ENCODE measurements at places on chromosomes 7 and 10.

GRCh38 chr10:48224979-48225560, 49.4 kb downstream of the FRMPD2 start:
- no peak for DNase-seq

GRCh38 chr10:120042705-120043104, 150.2 kb downstream of the SEC23IP start:
- DNase-seq, result no peak

- no peak for DNase-seq
These were observed 26.3 kb upstream of the COMTD1 start for GRCh38 chr10:75261813-75262705.

DNA sequence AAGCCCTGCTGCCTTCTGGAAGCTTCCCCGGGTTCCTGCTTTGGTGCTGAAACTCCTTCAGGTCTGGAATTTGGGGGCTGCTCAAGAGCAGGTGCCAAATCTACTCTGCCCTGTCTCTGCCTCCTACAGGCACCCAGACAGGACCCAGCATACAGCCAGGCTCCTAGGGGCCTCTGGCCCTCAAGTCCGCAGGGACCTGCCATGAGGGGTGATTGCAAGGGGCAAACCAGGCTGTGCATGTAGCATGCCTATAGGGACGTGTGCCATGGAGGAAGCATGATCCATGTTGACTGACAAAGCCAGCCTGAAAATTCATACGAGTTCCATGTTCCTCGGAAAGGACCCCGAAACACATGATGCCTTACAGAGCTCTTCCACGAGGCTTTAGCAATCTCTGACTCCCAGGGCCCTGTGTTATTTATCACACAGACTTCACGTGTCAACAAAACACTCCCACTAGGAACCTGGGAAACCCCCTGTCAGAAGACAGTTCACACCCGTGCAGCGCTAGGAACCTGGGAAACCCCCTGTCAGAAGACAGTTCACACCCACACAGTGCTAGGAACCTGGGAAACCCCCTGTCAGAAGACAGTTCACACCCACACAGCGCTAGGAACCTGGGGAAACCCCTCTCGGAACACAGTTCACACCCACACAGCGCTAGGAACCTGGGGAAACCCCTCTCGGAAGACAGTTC, 75.3 kb upstream of the DNAAF5 start:
- no peak for DNase-seq

DNA sequence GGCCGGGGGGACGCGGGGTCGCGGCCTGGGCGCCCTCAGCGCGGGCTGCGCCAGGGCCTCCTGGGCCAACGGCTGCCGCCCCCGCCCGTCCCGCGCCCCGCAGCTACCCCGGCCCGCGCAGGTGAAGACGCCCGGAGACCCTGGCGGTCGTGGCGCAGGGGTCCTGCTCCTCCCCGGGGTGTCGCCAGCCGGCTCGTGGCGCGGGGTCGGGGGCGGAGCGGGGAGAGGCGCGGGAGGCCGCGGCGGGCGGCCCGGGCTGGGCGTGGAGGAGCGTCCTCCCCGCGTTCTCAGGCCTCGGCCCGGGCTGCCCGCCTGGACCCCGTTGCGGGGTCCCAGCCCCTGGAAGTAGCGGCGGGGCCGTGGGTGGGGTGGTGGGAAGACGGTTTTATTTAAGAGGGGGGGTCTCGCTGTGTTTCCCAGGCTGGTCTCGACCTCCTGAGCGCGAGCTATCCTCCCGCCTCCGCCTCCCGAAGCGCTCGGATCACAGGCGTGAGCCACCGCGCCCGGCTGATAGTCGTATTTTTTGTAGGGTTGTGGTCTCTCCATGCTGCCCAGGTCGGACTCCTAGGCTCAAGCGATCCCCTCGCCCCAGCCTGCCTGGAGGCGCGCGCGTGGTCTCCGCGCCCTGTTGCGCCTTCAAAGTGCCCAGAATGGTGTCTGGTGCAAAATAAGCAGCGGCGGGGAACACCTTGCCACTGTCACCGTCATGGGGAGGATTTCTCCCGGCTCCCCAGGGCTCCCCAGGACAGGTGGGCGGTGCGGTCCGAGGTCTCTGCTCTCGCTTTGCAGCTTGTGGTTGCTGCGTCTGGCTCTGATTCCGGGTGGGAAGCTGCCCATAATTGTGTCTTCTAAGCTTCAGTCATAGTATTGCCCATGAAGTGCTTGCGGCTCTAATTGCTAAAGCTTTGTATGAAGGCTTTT, 15.3 kb upstream of the SUN1 start:
- DNase-seq, result peak; percentile 47

- no peak for DNase-seq
These were observed 12.6 kb downstream of the UCMA start for GRCh38 chr10:13221572-13221971.

DNA sequence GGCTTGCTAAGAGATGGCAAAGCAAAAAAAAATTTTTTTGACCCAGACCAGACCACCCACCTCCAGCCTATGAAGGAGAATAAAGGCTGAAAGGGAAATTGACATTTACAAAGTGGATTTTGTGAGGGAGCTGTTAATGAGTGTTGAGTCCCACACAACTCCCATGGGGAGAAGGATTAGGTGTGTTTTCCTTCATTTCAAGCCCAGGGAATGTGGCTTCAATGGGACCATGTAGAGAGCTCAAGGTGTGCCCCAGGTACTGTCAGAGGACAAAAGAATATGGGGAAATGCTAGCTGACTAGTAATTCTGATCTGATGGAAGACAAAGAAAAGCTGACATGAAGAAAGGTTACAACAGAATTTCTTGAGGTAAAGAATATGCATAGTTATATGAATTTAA, 48.8 kb upstream of the COL1A2 start:
- DNase-seq, result no peak

GRCh38 chr7:1454542-1454941, 4.7 kb downstream of the MICALL2 start:
- no peak for DNase-seq

GRCh38 chr10:130243015-130243414, 106.8 kb downstream of the GLRX3 start:
- no peak for DNase-seq

GRCh38 chr7:111282626-111283025, 191.7 kb downstream of the LRRN3 start:
- DNase-seq, result no peak

- DNase-seq, result no peak
These were observed 12.1 kb upstream of the NPVF start for GRCh38 chr7:25240340-25240739.

- no peak for DNase-seq
These were observed 110.8 kb upstream of the GALNT17 start for GRCh38 chr7:71021131-71021530.

GRCh38 chr7:151405588-151405987, 4.2 kb downstream of the WDR86 start:
- no peak for DNase-seq

DNA sequence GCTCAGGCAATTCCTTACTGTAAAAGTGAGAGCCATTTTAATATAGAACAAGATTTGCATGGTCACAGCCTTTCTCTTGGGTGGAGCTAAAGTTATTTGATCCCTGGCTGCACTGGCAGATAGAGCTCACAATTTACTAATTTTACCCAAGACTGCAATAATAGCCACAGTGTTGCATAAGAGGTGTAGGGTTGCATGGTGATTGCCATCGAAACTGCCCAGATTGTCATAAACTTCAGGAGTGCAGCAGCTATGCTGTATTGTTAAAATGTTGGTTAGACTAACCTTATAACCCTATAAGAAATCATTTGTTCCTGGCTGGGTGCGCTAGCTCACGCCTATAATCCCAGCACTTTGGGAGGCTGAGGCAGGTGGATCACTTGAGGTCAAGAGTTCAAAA, 50.0 kb downstream of the VCL start:
- no peak for DNase-seq

DNA sequence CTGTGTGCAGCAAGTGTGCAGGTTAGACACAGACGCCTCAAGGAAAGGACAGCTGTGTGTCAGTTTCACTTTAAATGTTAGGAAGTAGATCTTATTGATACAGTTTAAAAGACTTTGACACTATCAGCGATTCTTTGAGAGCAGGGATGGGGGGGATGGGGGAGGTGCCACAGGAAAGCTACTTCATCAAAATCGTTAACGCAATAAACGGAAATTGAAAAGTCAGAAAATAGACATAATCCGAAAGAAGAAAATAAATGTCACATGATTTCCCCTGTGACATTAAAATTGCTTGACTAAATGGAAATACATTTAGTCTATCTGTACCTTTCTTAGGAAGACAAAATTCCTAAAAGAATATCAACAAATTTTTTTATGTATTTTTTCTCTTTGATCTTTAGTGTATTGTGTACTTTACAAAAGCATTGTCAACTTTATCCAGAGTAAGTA, 476 bp upstream of the ZNF33B start:
- DNase-seq, result no peak

DNA sequence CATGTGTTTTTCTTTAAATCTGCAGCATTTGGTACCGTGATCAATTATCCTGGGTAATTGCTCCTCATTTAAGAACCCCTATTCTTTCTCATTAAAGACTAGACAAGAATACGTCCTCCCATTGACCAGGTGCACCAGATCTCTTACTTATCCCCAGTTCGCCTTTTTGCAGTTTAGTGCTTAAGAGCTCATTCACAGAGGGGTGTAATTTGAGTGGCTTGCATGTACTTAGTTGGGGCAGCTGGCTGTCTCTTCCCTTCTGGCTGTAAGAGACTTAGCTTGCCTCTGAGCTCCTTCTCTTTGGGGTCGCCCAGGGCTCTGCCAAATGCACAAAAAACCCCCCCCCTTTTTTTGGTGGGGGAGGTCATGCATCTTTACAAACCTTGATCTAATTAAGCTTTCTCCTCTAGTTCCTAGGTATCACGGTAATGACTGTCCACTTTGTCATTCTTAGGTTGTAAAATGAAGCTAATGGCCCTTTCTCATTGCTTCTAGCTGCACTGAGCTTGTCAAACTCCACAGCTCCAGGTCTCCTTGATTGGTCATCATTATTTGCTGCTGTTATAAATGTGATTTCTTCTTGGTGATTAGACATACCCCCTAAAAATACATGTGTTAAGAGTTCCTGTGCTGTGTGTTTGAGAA, 26.3 kb downstream of the GAD2 start:
- DNase-seq, result no peak

DNA sequence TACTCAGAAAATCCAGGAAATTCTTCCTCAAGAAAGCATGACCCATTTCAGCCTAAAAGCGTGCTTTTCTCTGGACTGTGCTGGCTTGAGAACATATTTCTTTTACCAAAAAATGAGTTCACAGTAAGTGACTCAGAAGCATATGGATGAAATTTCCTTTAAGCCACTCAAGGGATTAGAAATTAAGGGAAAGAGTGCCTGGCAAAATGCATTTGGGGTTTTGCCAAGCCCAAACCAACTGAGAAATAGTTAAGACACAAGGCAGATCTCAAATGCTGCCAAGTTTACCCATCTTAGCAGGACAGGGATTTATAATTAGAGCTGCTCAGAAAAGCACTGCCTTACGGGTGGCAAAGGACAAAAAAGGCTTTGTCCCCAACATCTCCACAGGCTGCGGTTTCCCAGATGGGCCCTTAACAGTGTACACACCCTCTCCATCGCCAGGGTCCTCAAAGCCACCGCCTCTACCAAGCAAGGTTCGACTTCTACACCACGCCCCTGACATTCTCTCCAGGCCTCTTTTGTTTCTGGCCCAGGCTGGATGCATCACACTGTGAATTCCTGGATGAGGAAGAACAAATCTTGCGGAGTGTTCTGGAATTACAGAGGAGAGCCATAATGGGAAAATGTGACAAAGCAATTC, 30.1 kb upstream of the CDHR3 start:
- DNase-seq, result no peak

DNA sequence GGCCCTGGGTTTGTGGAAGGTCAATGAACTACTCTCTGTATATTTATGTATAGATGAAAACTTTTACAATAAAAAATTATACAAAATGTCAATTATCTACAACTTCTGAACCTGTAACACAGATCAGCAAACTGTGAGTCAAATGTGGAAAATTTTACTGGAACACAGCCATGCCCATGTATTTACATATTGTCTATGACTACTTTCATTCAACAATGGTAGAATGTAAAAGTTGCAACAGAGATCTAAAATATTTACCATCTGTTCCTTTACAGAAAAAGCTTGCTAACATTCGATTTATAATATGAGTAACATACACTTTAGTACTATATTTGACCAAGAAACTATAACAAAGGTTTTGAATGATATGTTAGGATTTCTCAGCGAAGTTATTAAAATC, 481.6 kb downstream of the PARD3 start:
- DNase-seq, result no peak

DNA sequence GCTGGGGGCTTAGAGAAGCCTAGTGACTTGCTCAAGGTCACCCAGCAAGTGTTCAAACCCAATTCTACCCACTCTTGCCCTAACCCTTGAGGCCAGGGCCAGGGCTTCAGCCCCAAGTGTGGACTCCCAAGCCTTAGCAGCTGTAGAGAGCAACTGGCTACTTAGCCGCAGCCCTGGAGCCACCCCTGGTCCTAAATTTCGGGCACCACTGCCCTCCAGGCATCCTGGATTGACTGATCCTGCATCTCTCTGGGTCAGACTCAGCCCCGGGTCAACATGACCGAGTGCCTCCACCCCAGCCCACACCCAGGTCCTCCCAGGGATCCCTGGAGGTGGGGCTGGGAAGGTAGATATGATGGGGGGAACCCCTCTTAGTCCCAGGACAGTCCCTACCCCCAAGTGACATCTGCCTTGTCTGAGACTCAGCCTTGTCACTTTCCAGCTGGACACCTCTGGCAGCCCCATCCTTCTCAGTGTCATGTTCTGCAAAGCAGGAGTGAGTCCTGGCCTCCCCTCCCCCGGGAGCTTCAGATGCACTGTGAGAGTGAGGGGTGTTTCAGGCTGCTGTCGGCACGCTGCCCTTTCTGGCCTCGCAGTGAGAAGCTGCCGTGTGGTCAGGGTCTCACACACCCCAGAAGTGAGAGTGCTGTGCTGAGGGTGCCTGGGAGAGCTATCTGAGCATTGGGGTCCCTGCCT, 89.8 kb downstream of the ZMIZ1 start:
- no peak for DNase-seq

- DNase-seq, result no peak
These were observed 476.1 kb downstream of the IPMK start for GRCh38 chr10:57791546-57791945.

GRCh38 chr7:132865366-132866143, 216.3 kb downstream of the CHCHD3 start:
- no peak for DNase-seq

DNA sequence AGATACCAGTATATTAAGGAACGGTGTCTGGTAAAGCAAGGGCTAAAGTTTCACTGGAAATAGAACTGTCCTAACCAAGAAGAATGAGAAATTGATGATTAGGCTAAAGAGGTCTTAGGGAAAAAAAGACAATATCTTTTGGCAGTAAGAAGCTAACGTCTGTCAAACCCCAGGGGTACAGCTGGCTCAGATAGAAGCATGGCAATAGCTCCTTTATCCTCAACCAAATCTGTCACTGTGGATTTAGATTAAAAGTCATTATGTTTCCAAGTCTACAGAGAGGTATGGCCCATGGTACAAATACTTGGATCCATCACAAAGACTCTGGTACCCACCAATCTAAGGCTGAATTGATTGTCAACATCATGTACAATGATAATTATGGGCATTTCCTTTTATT, 8.6 kb upstream of the SLC16A9 start:
- no peak for DNase-seq

GRCh38 chr7:47404010-47404409, 177.9 kb downstream of the TNS3 start:
- no peak for DNase-seq

Data from HAP-1 (cell line).